ENCODE measurements at places on chromosomes 6 and 20. TPM values are rescaled to one million over a fixed set of nuclear protein-coding genes. Genes with fewer than 3 reads are reported as not detected.

The CLIC5 gene
- not detected for total RNA-seq

The RIPOR3 gene
- total RNA-seq = 0.02 TPM

The ZSCAN23 gene
- not detected for total RNA-seq

The PBOV1 gene
- not detected for total RNA-seq

The COL19A1 gene
- not detected for total RNA-seq

The KCNS1 gene
- total RNA-seq = not detected

The RFX6 gene
- not detected for total RNA-seq

The FHL5 gene
- total RNA-seq = not detected

The HCK gene
- total RNA-seq = 0.05 TPM

The NKAIN2 gene
- total RNA-seq = not detected

The LCA5 gene
- 0.93 TPM for total RNA-seq

The SPO11 gene
- total RNA-seq = not detected

The TREM2 gene
- total RNA-seq = not detected

The SLC22A7 gene
- not detected for total RNA-seq

The C6orf89 gene
- total RNA-seq = 17.9 TPM

The RING1 gene
- total RNA-seq = 24.8 TPM

The HLA-DQA1 gene
- total RNA-seq = not detected

The FBXL4 gene
- 5.9 TPM for total RNA-seq

The OOEP gene
- not detected for total RNA-seq

The TSHZ2 gene
- not detected for total RNA-seq

The ADGRF5 gene
- not detected for total RNA-seq

The DSP gene
- total RNA-seq = 33.0 TPM

The RBL1 gene
- total RNA-seq = 9.1 TPM

The NSFL1C gene
- 110 TPM for total RNA-seq

The LY6G6C gene
- 0.09 TPM for total RNA-seq

The ASIP gene
- total RNA-seq = not detected

The GABRR1 gene
- not detected for total RNA-seq

The SKIC2 gene
- 19.9 TPM for total RNA-seq

The TCF15 gene
- total RNA-seq = not detected

The CEP57L1 gene
- total RNA-seq = 8.3 TPM

The GRM1 gene
- total RNA-seq = 0.03 TPM

The ROMO1 gene
- 372 TPM for total RNA-seq

The PRKN gene
- 0.24 TPM for total RNA-seq

The SMPD2 gene
- total RNA-seq = 14.5 TPM

The IPCEF1 gene
- 0.07 TPM for total RNA-seq

The FAM162B gene
- not detected for total RNA-seq

The MYBL2 gene
- 77.2 TPM for total RNA-seq

The SNAP91 gene
- 0.14 TPM for total RNA-seq

The BTNL2 gene
- total RNA-seq = not detected
